ENCODE measurements at places on chromosomes 2 and 18.

DNA sequence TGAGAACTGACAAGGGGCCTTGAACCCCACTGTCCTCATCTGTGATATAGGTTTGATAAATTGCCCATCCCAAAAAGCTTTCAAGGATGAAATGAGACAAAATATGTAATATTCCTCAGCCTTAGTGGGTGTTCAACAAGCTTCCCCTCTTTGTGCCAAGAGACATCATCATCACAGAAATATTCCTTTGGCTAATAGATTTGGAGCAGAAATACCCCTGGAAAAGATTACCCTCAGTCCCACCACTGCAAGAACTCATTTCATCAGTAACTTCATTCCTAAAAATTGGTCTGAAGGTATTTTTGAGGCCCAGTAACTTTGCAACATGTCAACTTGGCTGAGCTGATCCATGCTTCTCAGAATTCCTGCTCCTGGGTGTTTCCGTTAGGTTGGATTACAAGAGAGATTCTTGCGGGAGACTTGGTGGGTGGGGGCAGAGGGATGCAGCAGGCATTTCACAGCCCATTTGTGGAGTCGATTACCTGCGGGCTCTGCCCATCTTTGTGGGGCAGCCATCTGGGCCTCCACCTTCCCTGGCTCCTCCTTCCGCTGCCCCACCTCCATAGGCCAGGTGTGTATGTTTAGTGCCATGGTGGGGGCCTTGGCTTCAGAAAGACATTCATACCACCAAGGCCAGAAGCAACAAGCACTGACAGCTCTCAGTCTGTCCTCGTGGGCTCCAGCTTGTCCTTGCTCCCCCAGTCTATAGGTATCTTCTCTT, 263.9 kb downstream of the GLI2 start:
- DNase-seq: no peak

- DNase-seq: no peak
Observed at GRCh38 chr2:29601321-29601720, 320.1 kb downstream of the ALK start.

- DNase-seq: no peak
Observed at GRCh38 chr2:193895226-193895625, 1700.5 kb upstream of the TMEFF2 start.

DNA sequence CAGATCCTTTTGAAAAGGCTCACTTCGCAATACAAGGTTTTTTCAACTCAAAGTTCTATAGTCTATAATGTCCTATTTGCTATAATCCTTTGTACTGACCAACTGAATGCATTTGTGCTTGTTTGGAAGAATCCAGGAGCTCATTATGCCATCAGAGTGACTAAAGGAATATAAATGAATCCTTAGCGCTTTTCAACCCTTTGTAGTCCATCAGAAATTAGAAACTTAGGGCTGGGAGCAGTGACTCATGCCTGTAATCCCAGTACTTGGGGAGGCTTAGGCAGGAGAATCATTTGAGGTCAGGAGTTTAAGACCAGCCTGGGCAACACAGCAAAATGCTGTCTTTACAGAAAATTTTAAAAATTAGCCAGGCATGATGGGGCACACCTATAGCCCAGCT, 330.2 kb upstream of the CHAC2 start:
- no peak for DNase-seq

GRCh38 chr2:96129528-96130120, 8.7 kb downstream of the ASTL start:
- DNase-seq: no peak

GRCh38 chr2:197798187-197798586, 6.2 kb upstream of the PLCL1 start:
- DNase-seq: no peak

DNA sequence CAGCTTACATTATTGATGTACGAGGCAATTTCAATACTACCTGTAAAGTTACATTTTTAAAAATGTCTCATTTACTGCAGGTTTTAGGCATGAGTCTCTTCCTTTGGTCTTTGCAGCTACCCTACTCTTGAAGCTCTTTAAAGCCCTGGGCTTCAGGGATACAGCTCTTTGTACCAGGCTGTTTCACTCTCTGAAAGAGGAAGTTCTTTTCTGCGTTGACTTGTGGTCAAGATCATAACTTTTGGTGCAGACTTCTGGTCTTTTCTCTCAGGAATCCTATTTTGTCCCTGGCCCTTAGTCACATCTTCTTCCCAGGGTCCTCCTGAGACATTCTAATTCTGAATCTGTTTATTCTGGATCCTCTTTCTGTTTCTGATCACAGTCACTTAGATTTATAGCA, 16.6 kb upstream of the HRH4 start:
- no peak for DNase-seq

GRCh38 chr2:46462936-46463335, 16.4 kb upstream of the TMEM247 start:
- no peak for DNase-seq

- DNase-seq: no peak
Observed at GRCh38 chr2:61277756-61278155, 115.8 kb downstream of the C2orf74 start.

DNA sequence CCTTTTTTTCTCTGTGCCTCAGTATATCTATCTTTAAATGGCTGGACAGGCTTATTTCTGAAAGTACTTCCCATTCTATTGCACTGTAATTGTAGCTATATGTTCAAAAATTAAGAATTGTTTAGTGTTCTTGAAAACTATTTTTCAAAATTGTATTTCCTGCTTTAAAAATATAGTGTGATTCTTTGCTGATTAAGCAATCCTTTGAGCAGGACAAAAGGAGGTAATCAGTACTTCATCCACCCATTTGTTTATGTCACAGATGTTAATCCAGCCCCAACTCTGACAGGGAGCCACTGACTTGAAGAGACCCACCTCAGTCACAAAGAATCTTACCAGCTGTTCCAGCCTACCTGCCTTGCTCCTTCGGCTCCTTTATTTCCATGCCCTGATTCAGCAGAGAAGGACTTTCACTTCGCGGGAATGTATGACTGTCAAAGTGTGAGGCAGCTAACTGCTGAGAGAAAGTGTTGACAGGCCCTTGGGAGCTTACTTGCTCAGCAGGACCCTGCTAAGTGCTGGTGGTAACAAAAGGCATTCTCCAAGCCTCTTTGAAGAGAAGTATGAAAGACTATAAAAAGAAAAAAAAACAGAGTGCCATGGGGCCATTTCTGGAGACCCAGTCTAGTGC, 393.3 kb upstream of the CYRIA start:
- no peak for DNase-seq

GRCh38 chr2:43128559-43128955, 97.8 kb downstream of the ZFP36L2 start:
- DNase-seq: no peak

DNA sequence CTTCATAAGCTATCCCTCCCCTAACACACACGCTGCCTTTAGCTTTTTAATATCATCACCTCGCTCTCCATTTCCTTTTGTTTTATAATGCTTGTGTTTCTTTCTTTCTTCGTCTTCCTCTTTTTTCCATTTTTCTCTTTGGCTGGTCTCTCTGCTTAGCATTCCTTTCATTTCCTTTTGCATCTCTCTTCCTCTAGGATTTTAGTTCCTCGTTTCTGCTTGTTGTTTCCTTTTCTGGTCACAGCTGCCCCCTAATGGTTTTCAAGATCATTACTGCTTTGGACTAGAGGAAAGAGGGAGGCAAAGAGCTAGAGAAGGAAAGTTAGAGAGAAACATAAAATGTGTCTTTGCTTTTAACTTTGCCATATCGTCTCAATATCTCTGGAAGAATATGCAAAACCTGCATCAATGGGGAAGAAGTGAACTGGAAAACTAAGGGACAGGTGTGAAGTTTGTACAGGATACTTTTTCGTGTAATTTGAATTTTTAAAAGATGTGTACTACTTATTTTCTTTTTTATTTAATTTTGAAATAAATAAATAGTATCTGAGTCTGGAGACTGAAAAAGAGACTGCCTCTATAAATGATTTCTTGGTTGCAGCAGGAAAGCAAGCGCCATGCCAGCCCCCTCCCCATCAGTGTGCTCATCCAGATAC, 6.3 kb upstream of the NRP2 start:
- no peak for DNase-seq

DNA sequence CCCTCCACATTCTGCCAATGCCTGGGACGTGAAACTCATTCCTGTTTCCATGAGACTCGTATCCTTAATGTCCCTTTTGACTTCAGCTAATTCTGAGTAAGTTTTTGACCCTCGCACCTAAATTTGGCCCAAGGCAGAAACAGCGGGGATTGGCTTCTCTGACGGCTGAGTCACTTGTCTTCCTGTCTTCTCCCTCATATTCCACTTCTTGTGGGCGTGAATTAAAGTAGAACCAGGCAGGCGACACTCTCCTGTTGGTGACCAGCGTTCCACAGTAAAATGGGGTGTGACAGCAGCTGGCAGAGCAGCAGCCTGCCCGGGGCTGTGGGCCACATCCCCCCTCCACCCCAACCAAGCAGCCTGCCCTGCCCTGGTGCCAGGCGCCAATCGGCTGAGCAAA, 15.5 kb downstream of the TTC32 start:
- no peak for DNase-seq

DNA sequence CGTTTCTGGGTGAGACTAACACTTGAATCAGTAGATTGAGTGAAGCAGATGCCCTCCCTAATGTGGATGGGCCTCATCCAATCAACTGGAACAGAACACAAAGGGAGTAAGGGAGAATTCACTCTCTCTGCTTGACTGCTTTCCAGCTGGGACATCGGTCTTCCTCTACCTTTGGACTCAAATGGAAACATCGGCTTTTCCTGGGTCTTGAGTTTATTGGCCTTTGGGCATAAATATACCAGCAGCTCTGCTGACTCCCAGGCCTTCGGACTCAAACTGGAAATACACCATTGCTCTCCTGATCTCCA, 311.6 kb downstream of the STK39 start:
- DNase-seq: no peak

GRCh38 chr2:21326152-21326551, 202.4 kb downstream of the TDRD15 start:
- DNase-seq: no peak

Measured in HuH-7.5 (cell line).